ENCODE measurements at places on chromosomes 12 and 14. TPM values are rescaled to one million over a fixed set of nuclear protein-coding genes. Genes with fewer than 3 reads are reported as not detected.

RPL10L gene
- total RNA-seq: not detected

SENP1 gene
- 12.8 TPM for total RNA-seq

ABCD2 gene
- total RNA-seq: not detected

KRT79 gene
- not detected for total RNA-seq

SRRM4 gene
- total RNA-seq: not detected

SMIM41 gene
- not detected for total RNA-seq

SDSL gene
- 24.1 TPM for total RNA-seq

OR6C2 gene
- not detected for total RNA-seq

AMN gene
- 0.16 TPM for total RNA-seq

KRT6C gene
- total RNA-seq: not detected

APOF gene
- not detected for total RNA-seq

Data from A549 treated with CpdA at 1 μM for 4 hours (cell line).